ENCODE measurements at places on chromosomes 4 and X. TPM values are rescaled to one million over a fixed set of nuclear protein-coding genes. Genes with fewer than 3 reads are reported as not detected.

The PPBP gene
- not detected for total RNA-seq

The SLC10A4 gene
- total RNA-seq, result not detected

The LEF1 gene
- total RNA-seq, result 49.1 TPM

The FAM9B gene
- not detected for total RNA-seq

The DMRTC1 gene
- total RNA-seq, result not detected

The NSG1 gene
- total RNA-seq, result 0.73 TPM

The USP17L30 gene
- not detected for total RNA-seq

The GPRIN3 gene
- total RNA-seq, result 0.49 TPM

The CNKSR2 gene
- total RNA-seq, result 4.3 TPM

The MPP1 gene
- 10.7 TPM for total RNA-seq

The SYTL5 gene
- total RNA-seq, result 0.16 TPM

The AFF2 gene
- total RNA-seq, result 0.97 TPM

The BEX2 gene
- total RNA-seq, result 0.73 TPM

The SOX3 gene
- total RNA-seq, result not detected

The PDLIM3 gene
- 0.12 TPM for total RNA-seq

The TIMM8A gene
- total RNA-seq, result 2.7 TPM

The SLC2A9 gene
- 1.6 TPM for total RNA-seq

The TRIM61 gene
- 3.9 TPM for total RNA-seq

The DDX60 gene
- total RNA-seq, result 22.7 TPM

The FRAS1 gene
- total RNA-seq, result 9.0 TPM

The C4orf50 gene
- total RNA-seq, result not detected

The GAGE2A gene
- total RNA-seq, result not detected

The RIPPLY1 gene
- total RNA-seq, result not detected

The MAGEC2 gene
- total RNA-seq, result not detected

The FATE1 gene
- not detected for total RNA-seq

The MUC7 gene
- not detected for total RNA-seq

The CCNA2 gene
- total RNA-seq, result 7.8 TPM

The PF4V1 gene
- not detected for total RNA-seq

The CT45A5 gene
- total RNA-seq, result not detected

The BMPR1B gene
- 0.73 TPM for total RNA-seq

The BEX5 gene
- total RNA-seq, result not detected

The NAA11 gene
- total RNA-seq, result not detected

The RAB33A gene
- 0.49 TPM for total RNA-seq

The EIF4E gene
- 87.6 TPM for total RNA-seq

The ASB5 gene
- total RNA-seq, result 1.8 TPM

The FAM193A gene
- 26.8 TPM for total RNA-seq

The GIMD1 gene
- total RNA-seq, result not detected

The TMEM271 gene
- not detected for total RNA-seq

The MAGEA1 gene
- not detected for total RNA-seq

The GYPE gene
- 0.85 TPM for total RNA-seq

The FAM47E gene
- total RNA-seq, result 0.97 TPM

The CYBB gene
- not detected for total RNA-seq

The ERCC6L gene
- 0.32 TPM for total RNA-seq

The GATA1 gene
- not detected for total RNA-seq

The TBCK gene
- 64.1 TPM for total RNA-seq

The SRPK3 gene
- 0.61 TPM for total RNA-seq

The UGT2B17 gene
- not detected for total RNA-seq

The GLOD5 gene
- not detected for total RNA-seq

The HTATSF1 gene
- 29.4 TPM for total RNA-seq
